H7 (cell line): ENCODE measurements at places on chromosomes 7 and 10. TPM values are rescaled to one million over a fixed set of nuclear protein-coding genes. Genes with fewer than 3 reads are reported as not detected.
A peak's percentile ranks its signal among the peaks of the same experiment; 100 is the strongest.

The ZNF511 gene
- 46.9 and 48.7 TPM in 2 replicates for total RNA-seq

The OR2A2 gene
- total RNA-seq, result not detected in 2 replicates

The MOGAT3 gene
- total RNA-seq, result 0.52 and 1.00 TPM in 2 replicates

The NEURL1 gene
- total RNA-seq, result 7.9 and 16.5 TPM in 2 replicates

The ZCWPW1 gene
- total RNA-seq, result 0.87 and 1.6 TPM in 2 replicates

The FAM107B gene
- 10.1 and 11.3 TPM in 2 replicates for total RNA-seq

The CYP2C19 gene
- 0.04 and 0.14 TPM in 2 replicates for total RNA-seq

The ANLN gene
- total RNA-seq, result 97.8 and 104 TPM in 2 replicates

The CAMK2B gene
- total RNA-seq, result 0.31 TPM in 1 of 2 replicates, not detected in the other

The CPN1 gene
- total RNA-seq, result not detected in 2 replicates

The CPED1 gene
- not detected in 2 replicates for total RNA-seq

The ADAM8 gene
- 1.3 and 1.9 TPM in 2 replicates for total RNA-seq

The CHST15 gene
- 15.7 and 18.4 TPM in 2 replicates for total RNA-seq

GRCh38 chr10:100987685-100988049 is 324 bp downstream of the TWNK start:
- DNase-seq, result no peak

DNA sequence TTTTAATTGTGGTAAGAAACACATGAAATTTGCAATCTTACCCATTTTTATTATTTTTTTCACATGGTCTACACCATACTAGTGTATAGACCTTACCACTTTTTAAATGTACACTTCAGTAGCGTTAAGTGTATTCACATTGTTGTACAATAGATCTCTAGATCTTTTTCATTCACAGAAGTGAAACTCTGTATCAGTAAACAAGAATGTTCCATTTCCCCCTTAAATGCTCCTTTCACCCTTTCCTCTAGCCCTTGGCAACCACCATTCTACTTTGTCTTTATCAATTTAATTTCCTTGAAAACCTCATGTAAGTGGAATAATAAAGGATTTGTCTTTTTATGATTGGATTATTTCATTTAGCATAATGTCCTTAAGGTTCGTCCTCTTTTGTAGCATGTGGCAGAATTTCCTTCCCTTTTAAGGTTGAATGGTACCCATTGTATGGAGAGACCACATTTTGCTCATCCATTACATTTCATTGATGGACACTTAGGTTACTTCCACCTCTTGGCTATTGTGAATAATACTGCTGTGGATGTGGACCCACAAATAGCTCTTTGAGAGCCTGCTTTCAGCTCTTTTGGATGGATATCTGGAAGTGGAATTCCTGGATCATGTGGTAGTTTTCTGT is 45.7 kb downstream of the SNX10 start:
- no peak for DNase-seq

- no peak for DNase-seq
These were observed 7.7 kb downstream of the TMEM168 start for GRCh38 chr7:112782498-112782897.

DNA sequence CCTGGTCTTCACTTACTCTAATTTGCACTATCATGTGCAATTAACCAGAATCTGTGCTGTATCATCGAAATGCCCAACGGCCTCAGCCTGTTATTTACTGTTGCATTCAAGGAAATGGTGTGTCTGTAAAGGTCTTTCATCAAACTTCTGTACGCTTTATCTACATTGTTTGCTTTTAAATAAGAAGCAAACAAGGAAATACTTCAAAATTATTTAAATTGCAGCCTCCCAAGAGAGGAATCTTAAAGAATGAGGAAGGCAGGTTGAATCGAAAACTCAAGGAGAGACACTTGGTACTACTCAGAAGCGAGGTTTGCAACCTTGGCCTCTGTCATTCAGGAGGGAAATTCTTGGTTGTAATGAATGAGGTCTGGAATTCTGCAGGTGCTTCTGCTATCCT is 40.7 kb downstream of the MGAM start:
- no peak for DNase-seq

GRCh38 chr10:127614484-127615017 is 65.4 kb downstream of the NPS start:
- no peak for DNase-seq

DNA sequence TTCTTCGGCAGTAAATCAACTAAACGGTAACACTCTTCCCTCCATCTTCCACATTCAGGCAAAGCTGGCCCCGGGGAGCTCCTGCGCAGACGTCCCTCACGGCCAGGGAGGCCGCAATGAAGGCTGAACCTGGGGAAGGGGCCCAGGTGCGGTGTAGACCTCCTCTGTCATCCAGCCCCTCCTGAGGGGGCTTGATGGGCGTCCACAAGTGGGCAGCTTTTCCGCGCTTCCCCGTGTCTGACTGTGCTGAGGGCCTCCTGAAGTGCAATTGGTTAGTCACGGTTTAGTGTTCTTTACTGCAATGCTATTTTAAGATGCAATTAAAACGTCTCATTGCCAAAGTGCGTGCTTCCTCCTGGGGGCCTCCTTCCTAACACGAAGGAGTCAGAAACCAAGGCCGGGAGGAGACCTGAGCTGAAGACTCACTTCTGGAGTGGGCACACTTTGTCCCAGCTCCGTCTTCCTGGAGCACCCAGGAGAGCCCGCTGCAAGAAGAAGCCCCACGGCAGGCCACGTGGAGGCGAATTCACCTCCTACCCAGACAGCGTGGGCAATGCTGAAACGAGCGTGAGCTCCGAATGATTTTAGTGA is 173.3 kb downstream of the ELFN1 start:
- no peak for DNase-seq

DNA sequence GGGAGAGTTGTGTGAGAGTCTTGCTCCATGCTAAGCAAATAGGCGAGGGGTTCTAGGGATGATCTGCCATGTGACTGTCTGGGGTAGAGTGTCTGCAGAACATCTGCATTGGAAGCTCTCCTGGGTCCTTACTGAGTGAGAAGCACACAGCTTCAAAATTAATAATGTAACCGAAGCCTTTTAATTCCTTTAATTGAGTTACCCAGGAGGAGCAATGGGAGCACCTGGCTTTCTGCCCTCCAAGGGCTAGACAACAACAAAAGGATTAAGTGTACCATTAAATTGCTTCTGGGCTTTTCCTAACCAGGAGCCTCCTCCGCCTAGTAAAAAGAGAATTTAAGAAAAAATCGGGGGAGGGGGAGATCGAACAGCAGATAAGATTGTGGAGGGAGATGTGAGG is 102.0 kb upstream of the TBX20 start:
- no peak for DNase-seq

- no peak for DNase-seq
These were observed 255.2 kb upstream of the ZMIZ1 start for GRCh38 chr10:78813526-78813925.

DNA sequence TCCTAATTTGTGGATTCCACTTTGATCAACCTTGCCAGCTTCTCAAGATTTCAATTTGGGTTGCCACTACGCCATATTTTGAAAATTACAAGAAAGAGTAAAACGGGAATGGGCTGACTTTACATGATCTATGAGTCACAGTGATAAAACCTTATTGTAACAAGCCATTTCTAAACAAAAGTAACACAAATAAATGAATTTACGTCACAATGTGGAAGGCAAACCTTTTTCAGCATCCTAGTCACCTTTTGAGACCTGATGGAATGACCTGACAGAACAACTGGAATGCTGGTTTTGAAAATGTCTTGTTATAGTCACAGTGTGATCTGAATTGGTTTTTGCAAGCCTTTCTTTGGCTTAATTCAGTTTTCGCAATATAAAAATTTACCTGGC is 85.9 kb downstream of the CDK6 start:
- DNase-seq, result no peak

DNA sequence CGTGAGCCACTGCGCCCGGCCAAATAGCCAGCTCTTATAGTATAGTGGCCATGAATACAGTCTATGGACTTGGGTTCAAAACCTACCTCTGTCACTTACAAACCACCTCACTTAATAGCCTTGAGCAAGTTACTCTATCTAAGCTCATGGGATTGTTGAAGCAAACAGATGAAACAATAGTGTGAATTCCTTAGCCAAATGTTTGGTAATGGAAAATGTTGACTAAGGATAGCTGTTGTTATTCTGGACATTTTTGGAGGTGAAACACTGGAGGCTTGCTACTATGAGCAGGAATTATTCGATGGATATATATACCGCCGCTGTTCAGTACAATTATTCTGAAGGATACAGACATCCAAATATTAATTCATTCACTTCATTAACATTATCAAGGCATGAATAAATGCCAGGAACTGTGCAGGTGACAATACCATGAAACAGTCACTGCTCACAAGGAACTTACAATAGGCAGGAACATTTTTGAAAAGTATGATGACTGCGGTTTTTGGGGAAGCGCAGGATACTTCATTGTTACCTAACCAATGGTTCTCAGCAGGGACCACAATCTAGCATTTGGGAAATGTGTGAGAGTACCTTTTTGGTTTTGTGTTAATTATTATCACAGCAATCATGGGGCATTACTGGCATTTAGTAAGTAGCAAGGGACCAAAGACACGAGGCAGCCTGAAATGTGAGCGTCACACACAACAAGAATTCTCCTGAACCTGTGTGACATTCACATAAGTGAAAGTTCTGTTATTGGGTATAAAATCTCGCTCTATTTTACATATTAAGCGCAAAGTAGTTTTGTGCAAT is 55.7 kb downstream of the CUBN start:
- no peak for DNase-seq

GRCh38 chr10:97714401-97715258 is 1.1 kb downstream of the MARVELD1 start:
- peak; percentile 87 for DNase-seq

DNA sequence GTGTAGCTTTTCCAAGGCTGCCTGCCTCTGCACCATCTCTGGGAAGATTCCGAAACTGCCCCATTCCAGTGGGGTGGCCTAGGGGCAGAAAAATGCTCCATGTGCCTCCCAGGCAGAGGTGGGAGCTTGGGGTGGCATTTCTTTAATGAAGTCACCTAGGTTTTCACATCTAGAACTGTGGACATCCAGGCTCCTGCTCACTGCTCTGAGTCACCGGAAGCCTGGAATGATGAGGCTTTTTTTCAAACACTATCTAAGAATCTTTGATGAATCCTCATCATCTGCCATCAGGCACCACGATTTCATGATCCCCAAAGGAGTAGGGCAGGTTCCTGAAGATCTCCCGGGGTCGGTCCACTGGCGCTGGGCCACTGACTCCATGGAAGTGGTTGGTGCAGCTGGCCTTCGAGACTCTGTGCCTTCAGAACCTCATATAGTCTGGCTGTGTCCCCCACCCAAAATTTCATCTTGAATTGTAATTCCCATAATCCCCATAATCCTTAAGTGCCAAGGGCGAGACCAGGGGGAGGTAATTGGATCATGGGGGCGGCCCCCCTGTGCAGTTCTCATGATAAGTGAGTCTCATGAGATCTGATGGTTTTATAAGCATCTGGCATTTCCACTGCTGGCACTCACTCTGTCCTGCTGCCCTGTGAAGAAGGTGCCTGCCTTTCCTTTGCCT is 37.1 kb downstream of the MTURN start:
- DNase-seq, result no peak

GRCh38 chr10:70753026-70753663 is 32.0 kb downstream of the TBATA start:
- no peak for DNase-seq

GRCh38 chr7:101812595-101812994 is 4.8 kb upstream of the CUX1 start:
- no peak for DNase-seq

DNA sequence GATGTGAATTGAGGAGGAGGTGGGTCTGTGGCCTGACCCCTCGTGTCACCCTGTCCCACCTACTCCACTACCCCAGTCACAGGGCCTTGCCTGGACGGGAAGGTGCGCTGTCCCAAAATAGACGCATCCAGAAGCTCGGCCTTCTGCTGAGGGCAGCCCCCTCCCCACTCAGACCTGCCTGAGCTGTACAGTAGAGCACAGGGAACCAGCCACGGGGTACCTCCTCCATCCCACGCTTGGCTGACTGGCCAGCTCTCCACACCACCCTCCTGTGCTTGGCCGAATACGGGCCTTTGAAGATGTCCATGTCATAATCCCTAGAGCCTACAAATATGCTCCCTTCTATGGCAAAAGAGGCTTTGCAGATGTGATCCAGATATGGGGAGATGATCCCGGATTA is 88.3 kb downstream of the CHST15 start:
- peak; percentile 16 for DNase-seq

GRCh38 chr7:67435894-67436535 is 439.4 kb downstream of the TYW1 start:
- DNase-seq, result no peak

DNA sequence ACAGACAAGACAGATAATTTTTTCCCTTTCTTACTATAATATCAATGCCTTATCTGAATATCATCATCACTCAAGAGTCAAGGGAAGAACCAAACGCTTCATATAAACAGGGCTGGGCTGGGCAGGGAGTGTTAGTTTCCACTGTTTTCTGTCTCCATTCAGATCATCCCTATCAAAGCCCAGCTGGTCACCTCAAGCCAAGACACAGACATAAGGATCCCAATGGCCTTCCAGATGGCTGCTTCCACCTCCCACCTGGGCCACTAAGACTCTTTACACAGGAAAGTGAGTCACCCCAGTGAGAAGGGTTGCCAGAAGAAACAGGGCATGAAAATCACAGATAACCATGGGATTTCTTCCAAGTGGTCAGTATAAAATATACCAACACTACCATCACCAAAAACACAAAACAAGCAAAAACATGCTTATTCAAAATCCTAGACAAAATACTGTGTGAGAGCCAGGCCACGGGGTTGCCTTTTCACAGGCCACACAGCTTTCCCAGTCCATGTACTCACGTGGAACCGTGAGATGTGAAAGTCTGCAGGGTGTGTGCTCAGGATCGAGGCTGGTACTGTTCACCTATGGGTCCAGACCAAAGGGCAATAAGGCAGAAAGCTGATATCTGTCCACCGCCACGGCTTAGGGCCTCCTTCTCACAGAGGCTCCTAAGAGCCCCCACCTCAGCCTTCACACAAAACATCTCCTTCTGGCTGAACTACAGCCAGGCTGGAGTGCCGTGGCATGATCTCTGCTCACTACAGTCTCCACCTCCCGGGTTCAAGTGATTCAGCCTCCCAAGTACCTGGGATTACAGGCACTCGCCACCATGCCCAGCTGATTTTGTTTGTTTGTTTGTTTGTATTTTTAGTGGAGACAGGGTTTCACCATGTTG is 5.7 kb downstream of the PRSS1 start:
- DNase-seq, result no peak

- peak; percentile 92 for DNase-seq
These were observed at the start of gene SMARCD3 for GRCh38 chr7:151248346-151249033. TSS of gene SMARCD3 (minus strand) at chr7:151248694. CDS start at chr7:151248562, 132 bp downstream.

DNA sequence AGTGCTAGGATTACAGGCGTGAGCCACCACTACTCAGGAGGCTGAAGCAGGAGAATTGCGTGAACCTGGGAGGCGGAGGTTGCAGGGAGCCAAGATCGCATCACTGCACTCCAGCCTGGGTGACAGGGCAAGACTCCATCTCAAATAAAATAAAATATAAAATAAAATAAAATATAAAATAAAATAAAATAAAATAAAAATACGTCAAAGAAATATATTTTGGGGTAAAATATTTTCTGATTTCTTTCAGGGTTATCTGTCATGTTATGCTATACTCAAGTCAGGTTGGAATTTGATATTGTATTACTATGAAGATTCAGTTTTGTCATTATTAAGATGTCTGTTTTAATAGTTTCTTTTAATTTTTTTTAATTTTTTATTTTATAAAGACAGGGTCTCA is 99.4 kb upstream of the GHITM start:
- no peak for DNase-seq
